ENCODE measurements at places on chromosomes 6 and 20.
A peak's percentile ranks its signal among the peaks of the same experiment; 100 is the strongest.

GRCh38 chr20:42391807-42392206, 773.6 kb upstream of the CHD6 start:
- DNase-seq = no peak
- no peak overlapping the region for H3K27ac ChIP-seq
- H3K27me3 ChIP-seq = no peaks in the 10 kb centered on the region

DNA sequence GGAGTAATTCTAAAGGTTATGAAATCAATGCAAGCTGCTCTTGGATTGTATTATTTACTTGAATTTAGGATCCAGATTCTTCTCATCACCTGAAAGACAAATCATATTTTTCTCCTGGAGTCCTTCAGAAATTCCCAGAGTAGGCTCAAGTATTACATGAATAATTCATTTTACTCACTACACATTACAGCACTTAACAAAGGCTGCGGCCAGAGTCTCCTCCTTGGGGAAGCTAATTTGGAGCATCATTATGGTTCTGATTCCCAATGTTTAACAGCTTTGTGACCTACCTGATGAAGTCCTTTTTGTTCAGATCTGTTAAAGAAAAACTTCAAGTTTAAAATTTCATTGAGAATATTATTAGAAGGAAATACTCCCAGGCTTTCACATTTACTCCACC, 28.7 kb downstream of the GRIK2 start:
- H3K27ac ChIP-seq = no peak overlapping the region
- H3K36me3 ChIP-seq = no peaks in the 10 kb centered on the region
- H3K4me1 ChIP-seq = no peaks in the 10 kb centered on the region
- no peak overlapping the region for H3K4me3 ChIP-seq
- DNase-seq = no peak

GRCh38 chr6:161815965-161816364, 542.1 kb upstream of the AGPAT4 start:
- H3K36me3 ChIP-seq = no peaks in the 10 kb centered on the region
- no peak for DNase-seq
- H3K27ac ChIP-seq = no peak overlapping the region
- H3K4me1 ChIP-seq = no peaks in the 10 kb centered on the region
- H3K27me3 ChIP-seq = no peaks in the 10 kb centered on the region

GRCh38 chr6:37459981-37460800, 27.2 kb downstream of the CMTR1 start:
- DNase-seq = no peak

- DNase-seq = no peak
- H3K27ac ChIP-seq = no peak overlapping the region
- no peak overlapping the region for H3K4me3 ChIP-seq
- no peaks in the 10 kb centered on the region for H3K27me3 ChIP-seq
- H3K4me1 ChIP-seq = no peaks in the 10 kb centered on the region
These were observed 173.0 kb upstream of the SCGN start for GRCh38 chr6:25478973-25479372.

DNA sequence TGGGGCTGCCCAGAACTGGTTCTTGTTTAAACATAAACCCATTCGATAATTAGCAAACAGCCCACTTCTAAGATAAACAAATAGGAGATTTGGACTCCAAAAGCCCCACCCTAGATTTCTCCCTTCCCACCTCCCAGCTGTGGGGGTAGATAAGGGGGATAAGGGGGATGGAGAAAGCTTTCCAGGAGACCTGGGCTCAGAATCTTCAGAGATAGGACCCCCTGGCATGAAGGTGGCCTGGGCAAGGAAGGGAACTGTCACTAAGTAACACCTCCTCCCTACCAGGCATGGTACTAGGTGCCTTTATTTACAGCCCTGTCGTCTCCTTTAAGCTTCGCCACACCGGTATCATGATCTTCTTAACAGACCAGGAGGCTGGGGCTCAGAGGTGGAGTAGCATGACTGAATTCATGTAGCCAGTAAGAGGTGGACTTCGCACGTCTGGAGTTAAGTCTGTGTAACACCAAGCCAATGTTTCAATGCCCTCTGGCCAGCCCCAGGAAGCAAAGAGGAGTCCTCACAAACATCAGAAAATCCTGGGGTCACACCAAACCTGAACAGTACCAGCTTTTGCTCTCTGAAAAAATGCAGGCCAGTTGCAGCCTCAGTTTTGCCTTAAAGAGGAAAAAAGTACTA, 4.6 kb downstream of the SDC4 start:
- H3K4me3 ChIP-seq = no peak overlapping the region
- H3K36me3 ChIP-seq = no peaks in the 10 kb centered on the region
- no peaks in the 10 kb centered on the region for H3K27me3 ChIP-seq
- H3K4me1 ChIP-seq = peaks cover 29% of the 10 kb centered on the region

DNA sequence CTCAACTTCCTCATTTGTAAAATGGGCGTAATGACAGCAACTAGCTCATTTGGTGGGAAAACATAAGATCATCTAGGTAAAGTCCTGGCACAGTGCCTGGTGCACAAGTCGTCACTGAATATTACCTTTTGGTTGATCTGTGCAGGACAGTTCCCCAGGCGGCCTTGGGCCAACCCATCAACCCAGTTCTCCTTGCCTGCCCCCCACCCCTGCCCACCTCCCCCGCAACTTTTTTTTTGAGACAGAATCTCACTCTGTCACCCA, 99.2 kb downstream of the JPH2 start:
- DNase-seq = no peak
- peaks cover 3% of the 10 kb centered on the region for H3K27me3 ChIP-seq
- H3K27ac ChIP-seq = no peak overlapping the region
- no peaks in the 10 kb centered on the region for H3K36me3 ChIP-seq
- no peak overlapping the region for H3K4me3 ChIP-seq
- peaks cover under 1% of the 10 kb centered on the region for H3K4me1 ChIP-seq

GRCh38 chr6:108875161-108875555, 26.9 kb downstream of the ARMC2 start:
- peak overlapping the region; percentile 94 for H3K27ac ChIP-seq
- H3K4me1 ChIP-seq = peaks cover 66% of the 10 kb centered on the region
- peak overlapping the region; percentile 57 for H3K4me3 ChIP-seq
- H3K36me3 ChIP-seq = peaks cover 64% of the 10 kb centered on the region
- H3K27me3 ChIP-seq = peaks cover 3% of the 10 kb centered on the region
- no peak for DNase-seq

- no peaks in the 10 kb centered on the region for H3K4me1 ChIP-seq
- DNase-seq = no peak
- no peaks in the 10 kb centered on the region for H3K36me3 ChIP-seq
- H3K27ac ChIP-seq = no peak overlapping the region
- H3K4me3 ChIP-seq = no peak overlapping the region
These were observed 310.9 kb downstream of the CDH4 start for GRCh38 chr20:61562897-61563504.

- no peaks in the 10 kb centered on the region for H3K36me3 ChIP-seq
- no peak for DNase-seq
- H3K4me3 ChIP-seq = no peak overlapping the region
- H3K27ac ChIP-seq = no peak overlapping the region
These were observed 12.9 kb downstream of the IPCEF1 start for GRCh38 chr6:154343473-154344308.

DNA sequence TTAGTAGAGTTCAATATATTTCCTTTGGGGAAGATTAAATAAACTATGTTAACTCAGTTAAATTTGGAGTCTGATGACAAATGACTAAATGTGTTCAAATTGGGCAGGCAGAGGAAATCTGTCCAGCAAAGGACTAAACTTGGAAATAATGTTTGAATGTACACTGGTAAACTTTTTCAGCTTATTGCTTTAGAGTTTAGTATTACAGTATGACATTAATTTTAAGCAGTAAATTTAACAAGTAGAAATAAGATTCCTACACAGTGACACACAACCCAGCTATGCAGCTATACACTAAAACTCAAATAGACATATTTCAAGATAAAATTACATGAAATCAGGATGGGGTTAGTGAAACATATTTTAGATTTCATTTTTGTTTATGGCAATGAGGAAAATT, 42.6 kb upstream of the HDGFL1 start:
- no peak overlapping the region for H3K27ac ChIP-seq
- H3K36me3 ChIP-seq = no peaks in the 10 kb centered on the region
- H3K4me1 ChIP-seq = no peaks in the 10 kb centered on the region
- H3K4me3 ChIP-seq = no peak overlapping the region

DNA sequence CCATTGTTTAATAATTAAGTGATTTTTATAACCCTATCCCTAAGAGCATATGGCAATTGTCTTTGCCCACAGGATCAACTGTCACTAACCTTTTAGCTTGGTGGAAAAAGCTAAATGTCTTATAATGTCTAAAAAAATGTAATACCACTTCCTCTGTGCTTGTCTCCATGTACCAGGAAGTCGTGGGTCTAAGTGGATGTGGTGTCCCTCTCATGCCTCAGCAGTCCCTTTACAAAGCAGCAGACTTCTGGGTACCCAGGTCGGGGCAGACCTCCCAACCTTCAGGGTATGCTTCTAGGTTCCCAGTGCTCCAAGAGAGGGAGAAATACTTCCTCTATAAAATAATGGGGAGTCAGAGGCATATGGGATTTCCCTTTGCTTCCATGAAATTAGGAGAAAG, 74.7 kb downstream of the ZHX3 start:
- H3K4me1 ChIP-seq = peaks cover 14% of the 10 kb centered on the region
- H3K4me3 ChIP-seq = no peak overlapping the region
- no peaks in the 10 kb centered on the region for H3K36me3 ChIP-seq
- DNase-seq = peak; percentile 17
- H3K27me3 ChIP-seq = no peaks in the 10 kb centered on the region
- H3K27ac ChIP-seq = peak overlapping the region; percentile 20

GRCh38 chr6:118147511-118147910, 240.4 kb downstream of the SLC35F1 start:
- no peak for DNase-seq
- no peaks in the 10 kb centered on the region for H3K4me1 ChIP-seq
- H3K27me3 ChIP-seq = peaks cover 7% of the 10 kb centered on the region
- H3K36me3 ChIP-seq = no peaks in the 10 kb centered on the region
